Ovary (tissue), 10 donors: ENCODE measurements at places on chromosomes 7 and 10.

DNA sequence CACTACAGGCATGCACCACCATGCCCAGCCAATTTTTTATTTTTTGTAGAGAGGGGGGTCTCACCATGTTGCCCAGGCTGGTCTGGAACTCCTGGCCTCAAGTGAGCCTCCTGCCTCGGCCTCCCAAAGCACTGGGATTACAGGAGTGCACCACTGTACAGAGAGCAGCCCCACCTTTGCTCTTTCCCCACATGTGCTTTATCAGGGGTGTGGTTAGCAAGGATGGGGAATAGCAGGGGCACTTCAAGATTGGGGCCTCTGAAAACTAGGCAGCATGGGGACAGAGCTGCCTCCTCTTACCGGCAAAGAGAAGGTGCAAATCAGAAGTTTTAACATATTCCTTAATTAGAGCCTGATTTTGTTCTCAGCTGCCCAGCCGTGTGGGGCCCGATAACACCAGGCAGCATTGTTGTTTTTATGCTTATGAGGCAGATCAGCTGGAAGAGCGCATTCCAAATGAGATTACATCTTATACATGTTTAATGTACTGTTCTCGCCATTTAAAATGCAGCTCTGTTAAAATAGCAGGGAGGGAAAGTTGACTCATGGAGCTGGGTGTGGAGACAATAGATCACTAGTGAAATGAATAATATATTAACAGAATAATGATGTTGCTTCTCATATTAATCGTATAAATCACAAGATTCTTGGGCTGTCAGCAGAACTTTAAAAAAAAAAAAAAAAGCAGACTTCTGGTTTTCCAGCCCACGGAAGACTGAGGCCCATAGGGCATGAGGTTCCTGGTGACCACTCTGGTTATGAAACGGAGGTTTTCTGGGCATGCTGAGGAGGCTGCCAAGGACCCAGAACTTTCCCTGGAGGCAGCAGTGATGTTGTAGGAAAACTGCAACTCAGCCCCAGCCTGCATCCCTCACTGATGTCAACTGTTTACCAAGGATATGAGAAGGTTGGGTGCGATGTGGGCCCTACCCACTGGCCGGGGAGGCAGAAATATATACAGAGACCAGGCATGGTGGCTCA is 62.5 kb downstream of the TMEM130 start:
- DNase-seq = no peak
- no peaks in the 10 kb centered on the region for H3K27me3 ChIP-seq
- no peaks in the 10 kb centered on the region for H3K36me3 ChIP-seq
- H3K27ac ChIP-seq = no peak overlapping the region
- H3K4me1 ChIP-seq = no peaks in the 10 kb centered on the region

GRCh38 chr10:24707445-24707844 is 16.2 kb downstream of the ARHGAP21 start:
- no peak overlapping the region for H3K4me3 ChIP-seq
- peaks cover 16% of the 10 kb centered on the region for H3K4me1 ChIP-seq
- H3K27me3 ChIP-seq = no peaks in the 10 kb centered on the region
- no peak for DNase-seq

DNA sequence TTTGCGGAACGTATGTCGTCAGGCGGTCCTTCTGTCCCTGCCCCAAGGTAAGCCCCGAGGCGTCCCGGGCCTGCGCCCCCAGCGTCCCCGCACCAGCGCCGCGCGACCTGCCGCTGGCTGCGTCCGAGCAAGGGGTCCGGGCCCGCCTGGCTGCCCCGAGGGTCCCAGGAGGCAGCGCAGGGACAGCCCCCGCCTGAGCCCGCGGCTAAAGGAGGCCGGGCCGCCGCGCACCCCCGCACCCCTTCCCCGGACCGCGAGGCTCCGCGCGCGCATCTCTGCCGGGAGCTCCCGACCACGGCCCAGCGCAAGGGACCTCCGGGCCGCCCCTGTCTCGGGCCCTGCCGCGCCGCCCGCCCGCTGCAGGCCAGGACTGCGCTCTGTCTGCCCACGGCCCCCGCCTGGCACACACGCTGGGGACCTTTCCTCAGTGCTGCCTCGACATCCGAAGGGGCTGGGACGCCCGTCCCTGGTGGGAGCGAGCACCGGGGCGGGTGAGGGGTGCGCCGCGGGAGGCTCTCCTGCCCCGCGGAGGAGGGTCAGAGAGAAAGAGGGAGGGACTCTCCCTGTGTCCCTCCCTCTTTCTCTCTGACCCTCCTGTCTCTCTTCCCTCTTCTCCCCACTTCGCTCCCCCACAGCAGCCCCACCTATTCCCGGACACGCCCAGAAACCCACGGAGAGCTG is 25.0 kb downstream of the SHH start:
- H3K36me3 ChIP-seq = no peaks in the 10 kb centered on the region
- H3K27ac ChIP-seq = no peak overlapping the region
- no peaks in the 10 kb centered on the region for H3K4me1 ChIP-seq
- no peak for DNase-seq

- no peaks in the 10 kb centered on the region for H3K27me3 ChIP-seq
- DNase-seq = no peak
- H3K4me1 ChIP-seq = peaks cover 6% of the 10 kb centered on the region
- H3K27ac ChIP-seq = no peak overlapping the region
- H3K4me3 ChIP-seq = no peak overlapping the region
These were observed 8.4 kb upstream of the PDCD4 start for GRCh38 chr10:110863361-110863760.

GRCh38 chr7:103551016-103551415 is 105.0 kb upstream of the SLC26A5 start:
- no peaks in the 10 kb centered on the region for H3K27me3 ChIP-seq
- no peak overlapping the region for H3K27ac ChIP-seq
- no peak for DNase-seq
- H3K4me3 ChIP-seq = no peak overlapping the region
- no peaks in the 10 kb centered on the region for H3K4me1 ChIP-seq
- H3K36me3 ChIP-seq = no peaks in the 10 kb centered on the region

- no peaks in the 10 kb centered on the region for H3K36me3 ChIP-seq
- H3K27ac ChIP-seq = no peak overlapping the region
- no peaks in the 10 kb centered on the region for H3K4me1 ChIP-seq
- no peaks in the 10 kb centered on the region for H3K27me3 ChIP-seq
- no peak overlapping the region for H3K4me3 ChIP-seq
- no peak for DNase-seq
These were observed 2.6 kb downstream of the SYNPO2L start for GRCh38 chr10:73653195-73653594.

DNA sequence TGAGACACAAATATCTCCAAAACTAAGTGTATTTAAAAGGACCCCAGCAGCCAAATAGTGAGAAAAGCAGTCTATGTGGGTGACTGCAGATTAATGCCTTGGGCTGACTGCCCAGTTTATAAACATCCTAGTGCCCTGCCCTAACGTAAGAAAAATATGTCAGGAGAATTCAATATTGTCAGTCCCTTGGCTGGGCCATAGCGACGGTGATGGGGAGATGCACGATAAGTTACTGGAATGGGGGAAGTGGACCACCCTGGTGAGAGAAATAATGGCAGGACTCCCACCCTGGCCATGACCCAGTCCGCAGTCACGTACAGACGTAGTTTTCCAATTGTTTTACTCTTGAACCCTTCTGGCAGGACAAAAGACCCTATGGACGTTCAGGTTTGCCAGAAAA is 48.0 kb downstream of the JCAD start:
- no peaks in the 10 kb centered on the region for H3K36me3 ChIP-seq
- no peak overlapping the region for H3K27ac ChIP-seq

- no peak overlapping the region for H3K27ac ChIP-seq
- no peaks in the 10 kb centered on the region for H3K36me3 ChIP-seq
- no peak overlapping the region for H3K4me3 ChIP-seq
- no peak for DNase-seq
- peaks cover 4% of the 10 kb centered on the region for H3K4me1 ChIP-seq
These were observed 22.0 kb downstream of the CSGALNACT2 start for GRCh38 chr10:43160046-43160920.

- H3K4me1 ChIP-seq = peaks cover 5% of the 10 kb centered on the region
- no peak overlapping the region for H3K27ac ChIP-seq
- no peak overlapping the region for H3K4me3 ChIP-seq
- H3K36me3 ChIP-seq = no peaks in the 10 kb centered on the region
These were observed 19.5 kb downstream of the TSPAN33 start for GRCh38 chr7:129163875-129164544.

DNA sequence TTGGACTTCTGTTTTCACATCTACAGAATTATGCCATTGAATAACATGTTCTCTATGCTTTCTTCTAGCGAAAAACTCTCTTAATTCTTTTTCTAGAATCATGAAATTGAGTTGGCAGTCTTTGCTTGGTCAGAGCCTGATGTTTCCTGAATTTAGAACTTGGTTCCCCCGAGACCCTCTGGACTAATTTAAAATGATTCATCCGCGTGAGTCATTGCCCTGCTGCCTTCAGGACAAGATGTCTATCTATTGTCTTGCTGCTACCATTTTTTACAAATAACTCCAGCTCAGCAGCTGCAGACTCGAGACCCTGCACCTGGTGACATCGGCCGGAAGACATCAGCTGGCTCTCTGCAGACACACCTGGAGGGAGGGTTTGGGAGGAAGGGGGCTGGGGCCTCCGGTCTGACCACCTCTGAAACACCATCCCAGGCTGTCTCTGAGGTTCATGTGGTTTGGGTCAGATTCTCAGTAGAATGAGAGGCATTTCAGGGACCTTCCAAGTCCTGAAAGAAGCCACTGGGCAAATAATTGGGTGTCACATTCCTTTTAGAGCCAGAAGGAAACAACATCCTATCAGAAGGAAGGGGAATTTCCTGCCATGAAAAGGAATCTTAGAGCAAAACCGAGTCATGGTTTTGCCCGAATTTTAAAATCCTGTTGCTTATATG is 20.9 kb upstream of the KLF6 start:
- no peaks in the 10 kb centered on the region for H3K36me3 ChIP-seq

DNA sequence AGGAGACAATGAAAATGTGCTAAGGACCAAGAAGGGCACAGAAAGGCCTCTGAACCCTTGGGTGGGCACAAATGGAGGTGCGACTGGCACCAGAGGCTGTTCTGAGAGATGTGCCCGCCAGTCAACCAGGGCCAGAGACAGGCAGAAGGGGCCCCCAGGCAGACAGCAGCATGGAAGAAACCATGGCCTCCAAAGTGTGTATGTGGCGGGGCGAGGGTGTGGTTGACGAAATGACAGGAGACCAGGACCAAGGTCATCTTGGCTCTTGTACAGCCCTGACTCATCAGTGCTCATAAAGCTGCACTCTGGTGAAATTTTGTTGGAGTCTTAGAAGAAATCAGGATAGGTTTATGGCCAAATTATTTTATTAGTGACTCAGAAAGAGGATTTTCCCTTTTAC is 4.0 kb upstream of the MRPS24 start:
- no peak overlapping the region for H3K4me3 ChIP-seq
- no peaks in the 10 kb centered on the region for H3K36me3 ChIP-seq
- no peak overlapping the region for H3K27ac ChIP-seq
- H3K27me3 ChIP-seq = no peaks in the 10 kb centered on the region

DNA sequence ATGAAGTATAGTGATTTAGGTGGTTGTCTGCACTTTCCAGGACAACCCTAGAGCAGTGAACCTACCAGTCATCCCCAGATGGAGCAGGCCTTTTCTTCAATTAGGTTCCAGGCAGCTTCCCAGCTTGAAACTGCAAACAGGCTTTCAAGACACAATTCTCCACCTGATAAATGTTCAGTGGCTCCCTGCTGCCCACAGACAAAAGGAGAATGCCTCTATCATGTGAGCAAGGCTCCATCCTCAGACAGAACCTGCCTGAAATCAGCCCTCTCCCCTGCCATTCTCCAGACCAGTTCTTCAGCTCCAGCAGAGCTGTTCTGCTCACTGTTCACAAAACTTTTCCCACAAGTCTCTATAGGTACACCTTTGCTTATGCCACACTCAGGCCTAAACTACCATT is 22.1 kb downstream of the RELN start:
- H3K27ac ChIP-seq = no peak overlapping the region
- no peak for DNase-seq
- no peaks in the 10 kb centered on the region for H3K27me3 ChIP-seq
- H3K4me3 ChIP-seq = no peak overlapping the region

DNA sequence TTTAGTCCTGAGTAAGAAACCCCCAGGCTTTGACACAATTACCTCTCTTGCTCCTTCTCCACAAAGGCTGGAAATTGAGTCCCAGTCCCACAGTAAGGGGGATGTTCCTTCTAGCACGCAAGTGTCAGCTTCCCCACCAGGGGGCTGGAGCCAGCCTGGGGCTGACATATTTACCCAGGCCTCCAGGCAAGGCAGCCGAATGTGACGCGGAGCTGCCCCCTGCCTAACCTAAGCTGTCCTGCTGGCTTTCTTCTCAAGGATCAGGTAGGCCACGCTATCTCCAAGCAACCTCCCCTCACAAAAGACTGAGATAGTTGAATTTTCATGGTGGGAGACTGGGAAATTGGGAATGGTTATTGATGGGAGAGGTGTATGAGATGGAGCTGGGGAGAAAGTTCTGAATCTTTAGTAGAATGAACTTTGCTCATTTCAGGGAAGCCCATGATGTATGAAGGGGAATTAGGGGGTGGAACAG is 19.2 kb upstream of the BMPER start:
- H3K4me1 ChIP-seq = peaks cover 1% of the 10 kb centered on the region
- no peak overlapping the region for H3K27ac ChIP-seq
- no peaks in the 10 kb centered on the region for H3K36me3 ChIP-seq
- no peak overlapping the region for H3K4me3 ChIP-seq
- DNase-seq = no peak

GRCh38 chr7:44980393-44981034 is 1.7 kb upstream of the MYO1G start:
- no peaks in the 10 kb centered on the region for H3K4me1 ChIP-seq
- H3K27ac ChIP-seq = no peak overlapping the region
- H3K36me3 ChIP-seq = no peaks in the 10 kb centered on the region
- DNase-seq = no peak
- no peak overlapping the region for H3K4me3 ChIP-seq

DNA sequence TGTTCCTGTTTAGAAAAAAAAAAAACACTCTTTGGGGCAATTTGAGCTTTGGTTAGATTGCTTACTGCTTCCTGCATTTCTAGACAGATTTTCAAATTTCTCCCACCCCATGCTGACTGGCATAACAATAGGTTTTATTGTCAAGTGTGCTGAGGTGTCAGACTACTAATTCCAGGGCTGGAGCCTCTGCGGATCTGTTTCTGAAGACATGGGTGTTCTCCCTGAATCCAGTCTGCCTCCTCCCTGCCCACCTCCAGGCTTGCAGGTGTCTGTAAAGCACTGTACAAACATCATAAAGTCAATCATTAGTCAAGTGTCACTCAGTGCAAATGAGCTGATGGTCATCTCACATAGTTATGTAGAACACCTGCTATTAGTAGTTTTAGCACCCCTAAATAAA is 292.4 kb downstream of the GATA3 start:
- H3K27ac ChIP-seq = no peak overlapping the region
- no peak overlapping the region for H3K4me3 ChIP-seq
- H3K36me3 ChIP-seq = no peaks in the 10 kb centered on the region
- no peaks in the 10 kb centered on the region for H3K27me3 ChIP-seq

DNA sequence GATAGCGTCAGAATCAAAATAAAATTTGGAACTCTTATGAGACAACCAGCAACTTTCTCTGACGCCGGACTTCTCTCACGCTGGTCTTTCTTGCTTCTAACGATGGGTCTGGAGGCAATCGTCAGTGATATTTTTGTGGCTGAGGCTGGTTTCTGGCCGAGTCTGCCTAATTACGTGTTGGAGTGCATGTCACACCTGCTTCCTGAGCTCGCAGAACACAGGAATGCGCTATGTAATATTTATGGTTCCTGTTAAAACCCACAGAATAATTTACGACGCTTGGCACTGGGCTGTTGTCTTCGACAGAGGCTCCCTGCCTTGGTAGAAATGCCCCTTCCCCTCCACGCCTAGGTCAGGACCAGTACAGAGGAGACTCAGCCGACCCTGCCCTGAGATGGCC is 64.9 kb downstream of the NPTX2 start:
- H3K4me1 ChIP-seq = no peaks in the 10 kb centered on the region
- no peaks in the 10 kb centered on the region for H3K27me3 ChIP-seq
- no peak overlapping the region for H3K27ac ChIP-seq
- no peaks in the 10 kb centered on the region for H3K36me3 ChIP-seq

- no peaks in the 10 kb centered on the region for H3K27me3 ChIP-seq
- H3K36me3 ChIP-seq = no peaks in the 10 kb centered on the region
- H3K4me1 ChIP-seq = no peaks in the 10 kb centered on the region
- H3K4me3 ChIP-seq = no peak overlapping the region
- no peak for DNase-seq
These were observed 499.3 kb downstream of the GLRX3 start for GRCh38 chr10:130635528-130635927.
